Cardiac fibroblast (primary cell): ENCODE measurements at places on chromosomes 3 and 15.

DNA sequence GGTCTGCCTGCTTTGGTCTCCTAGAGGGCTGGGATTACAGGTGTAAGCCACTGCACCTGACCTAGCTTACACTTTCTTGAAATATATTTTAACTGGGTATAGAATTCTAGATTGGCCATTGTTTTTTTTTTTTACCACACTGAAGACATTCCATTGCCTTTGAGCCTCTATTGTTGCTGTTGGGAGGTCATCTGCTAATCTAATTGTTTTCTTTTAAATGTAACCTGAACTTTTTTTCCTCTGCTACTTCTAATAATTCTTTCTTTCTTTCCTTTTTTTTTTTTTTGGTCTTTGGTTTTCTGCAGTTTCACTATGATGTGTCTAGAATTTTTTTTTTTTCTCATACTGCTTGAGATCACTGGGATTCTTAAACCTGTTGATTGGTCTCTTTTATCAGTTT is 28.1 kb downstream of the ERICH6 start:
- DNase-seq: no peak

DNA sequence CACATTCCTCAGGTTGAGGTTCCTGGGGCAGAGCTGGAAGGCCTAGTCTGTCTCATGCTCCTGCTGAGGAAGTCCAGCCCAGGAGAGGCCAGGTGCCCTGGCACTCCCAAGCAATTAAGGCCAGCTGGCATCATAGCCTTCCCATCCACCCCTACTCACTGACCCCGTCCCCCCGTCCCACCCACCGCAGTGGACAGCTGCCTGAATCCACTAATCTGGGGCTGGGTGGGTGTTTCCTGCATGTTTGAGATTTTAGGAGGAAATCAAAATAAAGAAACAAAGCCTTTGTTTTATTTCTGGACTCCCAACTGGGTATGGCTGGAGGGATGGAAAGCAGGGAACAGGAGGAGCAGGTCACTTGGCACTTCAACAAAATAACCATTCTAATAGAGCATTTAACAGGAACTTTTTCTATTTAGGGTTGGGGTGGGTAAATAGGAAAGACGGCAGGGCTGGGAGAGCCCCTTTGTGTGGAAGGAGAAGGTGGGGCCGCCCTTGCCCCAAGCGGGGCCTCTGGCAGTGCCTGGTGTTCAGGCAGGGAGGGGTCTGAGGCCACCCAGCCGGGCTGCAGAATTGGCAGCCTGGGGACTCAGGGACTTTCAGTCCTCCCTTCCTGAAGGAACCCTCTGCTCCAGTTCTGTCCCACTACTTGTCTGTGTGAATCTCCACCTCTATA is 8.5 kb downstream of the MRAS start:
- DNase-seq: no peak

- DNase-seq: no peak
Observed at GRCh38 chr3:70000028-70000410, 486 bp downstream of the SAMMSON start.

DNA sequence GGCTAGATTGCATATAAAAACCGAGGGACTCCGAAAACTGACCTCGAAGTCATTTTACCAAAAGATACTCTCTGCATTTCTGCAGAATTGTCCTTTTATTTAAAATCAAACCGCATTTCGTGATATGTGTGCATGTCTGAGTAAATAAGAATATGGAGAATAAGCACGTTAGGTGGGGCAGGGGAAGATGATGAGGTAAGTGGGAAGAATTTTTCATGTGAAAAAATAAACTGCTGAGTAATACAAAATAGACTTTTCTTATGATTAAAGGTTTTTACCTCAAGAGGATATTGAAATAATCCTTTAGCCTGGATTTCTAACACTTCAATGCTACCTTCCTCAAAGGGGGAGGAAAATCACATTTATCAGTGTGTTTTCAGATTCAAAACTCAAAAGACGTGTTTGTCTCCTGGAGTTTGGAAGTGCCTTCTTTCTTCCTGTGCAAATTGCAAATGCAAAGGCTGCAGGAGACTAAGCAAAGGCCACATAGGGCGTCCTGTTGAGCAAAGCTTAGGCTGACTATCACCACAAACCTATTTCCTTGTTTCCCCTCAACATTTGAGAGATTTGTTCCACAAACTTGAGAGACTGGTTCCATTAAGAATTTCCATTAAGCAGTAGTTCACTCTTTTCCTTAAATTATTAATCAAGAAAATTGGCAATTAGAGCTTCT is 813.5 kb downstream of the MCTP2 start:
- no peak for DNase-seq
